NCI-H748 treated with DMSO at 0.1 percent for 48 hours (cell line): ENCODE measurements at places on chromosomes 1 and 21.

- DNase-seq = no peak
Measured at GRCh38 chr1:94541246-94542087, at the start of gene F3. F3 (minus strand) TSS chr1:94541759; CDS start chr1:94541636, 123 bp downstream.

- no peak for DNase-seq
Measured at GRCh38 chr1:115114308-115114707, 25.0 kb upstream of the TSPAN2 start.

GRCh38 chr1:95255826-95256225 is 21.8 kb downstream of the RWDD3 start:
- DNase-seq = no peak

- no peak for DNase-seq
Measured at GRCh38 chr1:172321451-172321850, 99.0 kb upstream of the C1orf105 start.

- DNase-seq = no peak
Measured at GRCh38 chr21:45257673-45258341, 29.9 kb downstream of the POFUT2 start.

DNA sequence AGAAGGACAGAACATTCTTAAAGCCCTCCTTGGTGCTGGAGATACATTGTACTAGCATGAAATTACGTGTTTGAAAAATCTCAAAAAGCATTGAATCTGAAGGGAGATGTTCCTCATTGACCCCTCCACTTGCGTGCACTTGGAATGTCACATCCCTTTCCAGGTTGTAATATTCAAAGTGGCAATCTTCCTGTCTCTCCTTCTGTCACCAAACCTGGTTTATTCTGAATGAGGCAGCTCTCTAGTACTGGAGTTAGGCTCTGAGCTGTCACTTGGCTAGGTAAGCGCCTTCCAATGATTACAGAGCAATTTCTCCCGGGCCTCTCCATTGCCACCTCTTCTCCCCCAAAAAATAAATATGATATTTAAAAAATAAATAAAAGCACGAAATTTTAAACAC is 855 bp downstream of the DSCAM start:
- peak; percentile 34 for DNase-seq

DNA sequence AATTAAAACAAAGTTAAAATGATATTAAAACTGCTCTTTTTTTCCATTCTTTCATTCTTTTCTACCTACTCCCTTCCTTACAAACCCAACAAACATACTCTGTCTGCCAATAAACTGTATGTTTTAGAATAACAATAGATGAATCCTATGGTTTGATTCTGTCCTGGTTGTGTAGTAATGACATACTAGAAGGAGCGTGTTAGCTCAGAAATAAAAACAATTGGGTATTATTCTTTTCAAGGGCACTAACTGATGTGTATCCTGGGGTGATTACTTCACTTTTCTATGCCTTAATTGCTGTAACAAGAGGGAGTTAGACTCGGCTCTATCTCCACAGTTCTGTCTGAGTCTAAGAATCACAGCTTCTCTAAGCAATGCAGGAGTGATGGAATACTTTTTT is 194.4 kb downstream of the GIPC2 start:
- DNase-seq = no peak

DNA sequence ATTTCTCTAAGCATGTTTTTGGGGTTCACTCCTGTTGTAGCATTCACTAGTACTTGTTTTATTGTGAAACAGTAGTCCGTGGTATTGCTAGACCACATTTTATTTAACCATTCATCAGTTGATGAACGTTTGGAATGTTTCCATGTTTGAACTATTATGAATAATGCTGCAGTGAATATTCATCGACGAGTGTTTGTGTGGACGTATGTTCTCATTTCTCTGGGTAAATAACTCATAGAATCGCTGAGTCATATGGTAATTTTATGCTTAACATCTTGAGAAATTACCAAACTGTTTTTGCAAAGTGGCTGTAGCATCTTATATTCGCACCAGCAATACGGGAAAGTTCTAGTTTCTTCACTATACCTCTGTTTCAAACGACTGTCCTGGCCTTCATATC is 28.0 kb upstream of the KAZN start:
- DNase-seq = no peak

DNA sequence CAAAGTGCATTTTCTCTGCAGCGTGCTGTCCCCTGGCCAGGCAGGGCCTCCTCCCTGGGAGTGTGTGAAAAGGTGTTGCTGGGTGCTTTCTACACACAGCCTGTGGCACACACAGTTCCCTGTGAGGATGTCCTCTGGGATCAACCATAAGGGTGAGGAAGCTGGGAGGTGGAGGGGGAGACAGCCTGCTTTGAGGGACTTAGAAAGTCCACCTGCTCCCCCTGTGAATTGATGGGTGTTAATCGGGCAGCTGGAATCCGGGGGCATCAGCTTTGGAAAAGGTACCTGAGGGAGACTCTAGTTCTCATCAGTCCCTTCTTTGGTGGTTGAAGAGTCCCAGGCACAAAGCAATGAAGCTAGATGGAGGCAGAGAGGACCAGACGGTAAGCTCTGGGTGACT is 35.8 kb downstream of the LHX4 start:
- no peak for DNase-seq

DNA sequence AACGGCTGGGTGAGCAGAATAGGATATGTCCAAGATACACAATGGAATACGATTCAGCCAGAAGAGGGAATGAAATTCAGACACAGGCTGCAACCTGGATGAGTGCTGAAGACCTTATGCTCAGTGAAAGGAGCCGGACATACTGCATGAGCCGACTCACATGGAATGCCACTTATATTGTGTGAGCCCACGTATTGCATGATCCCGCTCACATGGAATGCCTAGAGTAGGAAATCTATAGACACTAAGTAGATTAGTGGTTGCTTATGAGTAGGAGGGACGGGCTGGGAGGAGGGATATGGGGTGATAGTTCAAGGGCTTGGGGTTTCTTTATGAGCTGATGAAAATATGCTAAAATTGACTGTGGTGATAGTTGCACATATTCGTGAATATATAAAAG is 26.8 kb downstream of the TMPRSS2 start:
- no peak for DNase-seq

GRCh38 chr1:214425101-214425500 is 126.3 kb downstream of the PTPN14 start:
- no peak for DNase-seq

GRCh38 chr1:198493329-198493728 is 47.2 kb downstream of the ATP6V1G3 start:
- DNase-seq = no peak

DNA sequence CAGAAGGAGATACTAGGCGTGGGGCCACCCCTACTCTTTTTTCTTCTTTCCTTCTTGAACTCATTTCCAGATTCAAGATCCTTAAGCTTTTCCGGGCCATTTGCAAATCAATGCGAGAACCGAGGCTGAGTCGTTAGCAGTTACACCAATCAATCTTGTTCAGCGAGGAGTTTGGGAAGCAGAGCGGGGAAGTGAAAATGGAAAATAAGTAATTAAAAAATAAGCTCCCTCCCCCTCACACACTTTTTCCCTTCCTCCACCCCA is 1.7 kb upstream of the NEGR1 start:
- no peak for DNase-seq

DNA sequence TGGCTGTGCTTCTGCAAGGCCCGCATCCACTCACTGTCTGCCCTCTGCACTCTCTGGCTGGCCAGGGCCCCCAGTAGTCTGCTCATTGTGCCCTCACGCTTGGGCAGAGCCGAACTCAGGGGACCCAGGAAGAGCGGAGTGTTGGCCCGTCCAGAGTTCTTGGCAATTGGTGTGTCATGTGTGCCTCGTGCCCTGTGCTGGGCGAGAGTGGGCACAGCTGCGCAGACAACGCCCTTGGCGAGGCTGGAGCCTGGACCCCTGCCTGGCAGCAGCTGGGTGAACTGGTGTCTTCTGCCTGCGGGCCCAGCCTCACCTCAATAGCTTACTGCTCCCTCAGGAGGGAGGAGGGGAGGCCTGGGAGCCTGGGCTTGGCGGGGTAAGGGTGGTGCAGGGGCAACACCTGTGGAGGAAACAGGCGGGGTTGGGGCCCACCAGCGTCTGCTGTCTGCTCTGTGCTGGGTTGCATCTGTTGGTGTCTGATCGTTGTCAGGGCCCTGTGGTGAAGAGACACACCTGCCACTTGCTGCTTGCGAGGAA is 2.1 kb downstream of the GUK1 start:
- DNase-seq = no peak

GRCh38 chr1:19435181-19435580 is 50.2 kb downstream of the CAPZB start:
- no peak for DNase-seq

DNA sequence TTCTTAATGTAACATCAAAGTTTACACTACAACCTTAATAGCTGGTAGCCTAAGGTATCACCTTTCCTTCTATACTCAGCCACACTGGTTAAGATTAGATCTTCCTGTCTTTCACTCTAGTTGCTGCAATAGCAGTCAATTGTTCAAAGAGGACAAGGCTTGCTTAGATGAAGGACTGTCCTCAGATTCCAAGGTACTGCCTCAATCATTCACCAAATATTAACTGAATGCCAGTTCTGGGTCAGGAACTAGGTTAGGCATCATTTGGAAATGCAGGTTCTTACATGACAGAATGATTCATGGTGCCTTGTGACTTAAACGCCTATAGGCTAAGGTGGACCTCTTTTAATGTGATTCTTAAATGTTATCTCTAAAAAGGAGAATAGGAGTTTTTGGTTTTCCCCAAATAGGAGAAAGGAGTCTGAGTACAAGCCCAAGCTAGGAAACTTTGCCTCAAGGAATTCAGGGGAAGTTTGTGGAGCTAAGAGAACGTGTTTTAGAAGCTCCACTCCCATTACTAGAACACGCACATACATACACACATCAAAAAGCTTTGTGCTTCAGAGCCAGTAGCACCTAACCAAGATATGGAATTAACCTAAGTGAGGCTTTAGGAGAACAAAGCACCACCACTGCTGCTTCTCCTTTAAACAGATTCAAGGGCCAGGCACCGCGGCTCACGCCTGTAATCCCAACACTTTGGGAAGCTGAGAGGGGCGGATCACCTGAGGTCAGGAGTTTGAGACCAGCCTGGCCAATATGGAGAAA is 8.5 kb upstream of the WDR47 start:
- DNase-seq = no peak

DNA sequence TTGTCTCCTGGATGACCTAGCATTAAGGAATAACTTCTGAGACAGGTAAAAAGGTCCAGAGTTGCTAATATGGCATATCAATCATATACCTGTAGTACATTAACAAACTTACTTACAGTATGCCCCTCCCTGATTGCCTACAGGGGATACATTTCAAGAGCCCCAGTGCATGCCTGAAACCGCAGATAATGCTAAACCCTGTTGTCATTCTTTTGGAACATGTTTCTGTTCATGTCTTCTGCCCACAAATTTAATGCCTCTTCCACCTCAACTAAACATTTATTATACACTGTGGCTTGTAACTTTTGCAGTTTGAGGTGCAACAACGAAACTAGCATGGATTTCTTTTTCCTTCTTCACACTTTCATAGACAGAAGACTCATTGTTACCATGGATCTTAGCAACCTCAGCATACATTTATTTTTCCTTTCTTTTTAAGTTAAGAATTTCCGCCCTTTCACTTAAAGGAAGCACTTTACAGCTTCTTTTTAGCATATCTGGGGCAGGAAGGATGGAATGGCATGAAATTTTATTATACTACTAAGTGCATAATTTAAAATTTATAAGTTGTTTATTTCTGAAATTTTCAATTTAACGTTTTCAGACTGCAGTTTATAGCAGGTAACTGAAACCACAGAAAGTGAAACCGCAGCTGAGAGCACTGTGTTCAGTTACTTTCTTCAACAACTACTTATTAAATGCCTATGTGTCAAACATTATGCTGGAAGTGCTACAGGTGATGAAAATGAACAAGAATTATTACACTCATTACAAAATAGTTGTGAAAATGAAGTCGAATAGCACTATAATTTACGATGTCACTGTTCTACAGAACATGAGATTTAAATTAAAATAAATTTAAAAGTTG is 25.3 kb downstream of the F13B start:
- DNase-seq = no peak

GRCh38 chr1:32775640-32776337 is 41.4 kb downstream of the YARS1 start:
- DNase-seq = no peak

DNA sequence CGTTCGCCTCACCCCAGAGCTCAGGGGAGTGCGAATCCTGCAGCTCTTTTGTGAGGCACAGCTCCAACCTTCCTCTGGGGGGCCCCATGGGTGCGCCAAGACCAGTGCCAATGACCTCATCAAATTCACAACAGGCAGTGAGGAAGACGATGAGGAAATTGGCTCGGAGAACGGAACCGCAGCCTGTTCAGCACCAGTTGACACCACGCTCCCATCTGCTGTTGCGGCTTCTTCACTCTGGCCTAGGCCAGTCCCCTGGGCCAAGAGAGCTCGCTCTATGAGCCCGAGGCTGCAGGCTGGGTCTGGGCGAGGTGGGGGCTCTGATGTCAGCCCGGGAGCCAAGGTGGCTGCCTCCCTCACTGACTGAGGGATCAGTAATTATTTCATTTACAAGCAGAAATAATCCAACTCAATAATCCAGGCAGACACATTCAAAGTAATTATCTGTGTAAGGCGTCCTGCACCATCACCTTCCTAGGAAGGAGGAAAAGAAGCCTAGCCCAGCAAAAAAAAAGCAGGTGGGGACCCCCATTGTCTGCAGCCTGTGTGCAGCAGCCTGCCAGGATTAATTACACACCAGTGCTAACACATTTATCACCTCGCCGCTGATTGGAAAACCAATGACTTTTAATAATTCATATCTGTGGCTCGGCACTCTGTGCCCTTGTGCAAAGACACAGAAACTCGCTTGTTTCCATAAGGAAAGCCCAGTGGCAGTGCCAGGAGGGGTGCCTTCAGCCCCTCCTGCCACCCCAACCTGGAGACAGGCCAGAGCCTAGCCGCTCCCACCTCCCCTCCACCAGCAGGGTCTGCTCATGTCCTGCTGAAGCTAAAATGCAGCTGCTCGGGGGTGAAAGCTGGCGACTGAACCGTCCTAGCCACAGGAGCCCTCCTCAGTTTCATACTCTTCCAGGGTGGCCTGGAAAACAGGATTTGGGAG is 1.9 kb downstream of the PLEKHA6 start:
- DNase-seq = no peak

DNA sequence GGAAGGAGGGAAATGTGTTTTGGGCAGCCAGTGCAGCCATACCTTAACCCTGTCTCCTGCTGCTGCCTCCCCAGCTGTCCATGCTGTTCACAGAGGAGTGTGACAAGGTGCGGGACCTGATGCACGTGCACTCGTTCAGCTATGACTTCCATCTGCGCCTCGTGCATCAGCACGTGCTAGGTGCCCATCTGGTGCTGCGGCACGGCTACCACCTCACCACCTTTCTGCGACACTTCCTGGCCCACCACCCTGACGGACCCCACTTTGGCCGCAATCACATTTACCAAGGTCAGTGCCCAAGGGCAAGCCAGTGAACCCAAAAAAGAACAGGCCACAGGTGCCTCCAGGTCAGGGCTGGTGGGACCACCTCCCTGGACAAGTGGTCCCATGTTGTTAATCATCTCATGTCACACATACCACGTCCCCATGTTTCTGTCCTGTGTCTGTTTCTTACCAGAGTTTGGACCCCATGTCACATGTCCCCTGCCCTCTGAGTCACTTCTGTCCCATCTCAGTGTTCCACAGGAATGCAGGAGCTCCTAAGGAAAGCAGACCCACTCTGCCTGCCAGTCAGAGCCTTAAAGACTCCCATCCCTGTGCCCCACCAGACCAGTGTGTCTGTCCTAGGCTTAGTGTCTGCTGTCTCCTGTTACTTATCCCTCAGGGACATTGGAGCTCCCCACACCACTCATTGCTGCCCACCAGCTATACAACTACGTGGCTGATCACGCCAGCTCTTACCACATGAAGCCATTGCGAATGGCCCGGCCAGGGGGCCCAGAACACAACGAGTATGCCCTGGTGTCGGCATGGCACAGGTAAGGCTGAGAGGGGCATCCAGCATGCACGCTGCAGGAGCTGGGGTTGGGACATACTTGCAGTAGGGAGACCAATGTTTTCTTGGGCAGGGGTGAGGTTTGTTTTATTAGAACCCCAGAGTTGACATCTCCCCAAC is 6.6 kb downstream of the HYI start:
- no peak for DNase-seq
